T-helper 2 cell treated with Interferon-gamma antibody and Interleukin-4, amounts not matched to agents 5 μg/mL and 100 μg/mL, for 36 hours (primary cell): ENCODE measurements at places on chromosomes 12 and 14.

DNA sequence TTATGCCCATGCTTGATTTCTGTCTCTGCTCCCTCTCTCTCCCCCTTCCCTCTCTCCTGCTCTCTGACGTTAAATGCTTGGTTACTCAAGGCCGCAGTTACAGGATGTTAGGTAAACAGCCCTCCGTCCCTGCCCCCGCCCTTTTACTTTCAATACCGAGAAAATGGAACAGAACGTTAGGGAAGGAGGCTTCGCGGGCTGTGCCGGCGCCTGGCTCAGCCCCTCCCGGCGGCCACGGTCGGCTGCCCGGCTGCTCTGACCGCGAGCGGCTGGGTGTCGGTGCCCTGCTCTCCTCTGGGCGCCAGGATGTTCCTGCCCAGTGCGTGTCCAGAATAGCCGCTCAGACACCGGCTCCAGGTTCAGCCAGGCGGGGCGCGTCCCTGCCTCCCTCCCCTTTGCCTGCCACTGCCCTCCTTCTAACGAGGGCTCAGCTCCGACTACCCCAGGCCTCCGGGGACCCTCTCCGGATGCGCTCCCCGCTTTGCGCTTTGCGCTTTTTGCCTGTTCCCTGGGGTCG lies 166.1 kb downstream of the ADCK1 start:
- H3K4me3 ChIP-seq, result peak overlapping the region; percentile 72
- peak; percentile 30 for DNase-seq
- H3K4me1 ChIP-seq, result peaks cover 3% of the 10 kb centered on the region
- H3K27ac ChIP-seq, result peak overlapping the region; percentile 81

DNA sequence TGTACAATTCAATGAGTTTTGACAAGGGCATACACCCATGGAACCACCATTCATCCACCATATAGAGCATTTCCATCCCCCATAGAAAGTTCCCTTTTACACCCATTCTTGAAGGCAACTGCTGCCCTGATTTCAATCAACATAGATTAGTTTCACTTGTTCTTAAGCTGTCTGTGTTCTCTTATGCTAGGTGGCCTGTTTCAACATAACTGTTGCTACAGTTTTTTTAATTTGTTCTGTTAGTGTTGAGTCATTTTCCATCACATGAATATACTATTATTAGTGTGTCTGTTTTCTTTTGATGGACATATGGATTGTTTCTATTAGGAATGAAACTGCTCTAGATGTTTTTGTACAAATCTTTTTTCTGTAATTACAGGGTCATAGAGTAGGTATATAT lies 123.4 kb downstream of the PTPRQ start:
- H3K27ac ChIP-seq, result no peak overlapping the region
- no peak overlapping the region for H3K4me3 ChIP-seq
- H3K4me1 ChIP-seq, result no peaks in the 10 kb centered on the region
- H3K36me3 ChIP-seq, result no peaks in the 10 kb centered on the region
- no peaks in the 10 kb centered on the region for H3K27me3 ChIP-seq

DNA sequence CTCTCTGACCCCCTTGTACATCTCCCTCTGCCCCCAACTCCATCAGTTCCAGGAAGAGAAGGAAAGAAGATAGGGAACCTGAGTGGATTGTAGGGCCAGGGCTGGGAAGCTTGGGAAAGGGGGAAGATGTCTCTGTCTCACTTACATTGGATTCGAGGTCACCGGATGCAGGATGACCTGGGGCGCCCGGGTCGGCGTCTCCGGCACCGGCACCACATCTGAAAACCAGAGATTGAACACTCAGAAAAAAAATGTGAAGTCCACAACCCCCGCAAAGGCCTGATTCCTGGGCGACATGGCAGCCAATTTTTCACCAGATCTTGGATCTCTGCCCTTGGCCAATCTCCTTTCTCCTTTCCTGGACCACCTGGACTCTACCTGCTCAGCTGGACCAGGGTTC lies 169.4 kb upstream of the NOS1 start:
- no peaks in the 10 kb centered on the region for H3K4me1 ChIP-seq
- no peaks in the 10 kb centered on the region for H3K27me3 ChIP-seq
- no peaks in the 10 kb centered on the region for H3K36me3 ChIP-seq
- H3K27ac ChIP-seq, result no peak overlapping the region

DNA sequence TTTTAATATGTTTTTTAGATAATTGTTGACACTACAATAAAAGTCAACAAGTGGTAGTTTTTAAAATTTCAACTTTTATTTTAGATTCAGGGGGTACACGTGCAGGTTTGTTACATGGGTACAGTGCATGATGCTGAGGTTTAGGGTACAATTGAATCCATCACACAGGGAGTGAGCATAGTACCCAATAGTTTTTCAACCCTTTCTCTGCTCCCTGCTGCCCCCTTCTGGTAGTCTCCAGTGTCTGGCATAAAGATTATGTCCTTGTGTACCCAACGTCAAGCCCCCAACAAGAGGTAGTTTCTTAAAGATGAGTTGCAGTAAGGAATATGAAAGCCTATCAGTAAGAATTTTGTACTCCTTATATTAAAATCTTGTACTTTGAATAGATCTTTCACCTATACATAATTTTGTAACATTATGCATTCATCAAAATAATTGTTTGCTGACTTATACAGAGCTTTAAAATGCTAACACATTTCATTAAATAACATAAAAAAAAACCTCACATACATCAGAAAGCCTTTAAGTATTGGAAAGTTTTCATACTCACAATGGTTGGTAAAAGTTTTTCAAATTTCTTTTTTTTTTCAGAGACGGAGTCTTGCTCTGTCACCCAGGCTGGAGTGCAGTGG lies 5.4 kb upstream of the RALGAPA1 start:
- H3K36me3 ChIP-seq, result no peaks in the 10 kb centered on the region
- peak; percentile 65 for DNase-seq
- no peak overlapping the region for H3K27ac ChIP-seq
- H3K27me3 ChIP-seq, result peaks cover 12% of the 10 kb centered on the region

- H3K27me3 ChIP-seq, result no peaks in the 10 kb centered on the region
- no peak overlapping the region for H3K4me3 ChIP-seq
- peaks cover 92% of the 10 kb centered on the region for H3K36me3 ChIP-seq
- H3K27ac ChIP-seq, result no peak overlapping the region
- DNase-seq, result no peak
- H3K4me1 ChIP-seq, result peaks cover 20% of the 10 kb centered on the region
These were observed 6.6 kb downstream of the EIF5 start for GRCh38 chr14:103340480-103341212.

DNA sequence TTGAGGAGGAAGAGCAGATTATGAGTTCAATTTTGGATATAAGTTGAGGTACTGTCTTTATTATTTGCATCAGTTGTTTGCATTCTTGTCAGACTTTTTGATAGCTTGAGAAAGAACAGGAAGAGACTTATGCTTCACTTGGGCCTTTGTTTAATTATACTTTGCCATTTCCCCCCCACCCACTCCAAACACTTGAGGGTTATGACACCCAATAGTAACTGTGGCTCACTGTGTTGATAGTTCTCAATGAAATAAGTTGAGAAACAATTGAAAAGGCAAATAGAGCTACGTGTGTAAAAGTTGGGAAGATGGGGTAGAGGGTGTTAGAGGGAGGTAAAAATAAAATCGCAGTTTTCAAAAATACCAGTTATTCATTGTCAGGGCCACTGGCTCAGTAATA lies 17.7 kb downstream of the NAA30 start:
- H3K27me3 ChIP-seq, result no peaks in the 10 kb centered on the region
- no peak overlapping the region for H3K27ac ChIP-seq
- no peak overlapping the region for H3K4me3 ChIP-seq
- peaks cover 13% of the 10 kb centered on the region for H3K4me1 ChIP-seq
- H3K36me3 ChIP-seq, result peaks cover 41% of the 10 kb centered on the region

GRCh38 chr12:95809000-95809680 lies 18.6 kb upstream of the NTN4 start:
- H3K36me3 ChIP-seq, result no peaks in the 10 kb centered on the region
- H3K27me3 ChIP-seq, result peaks cover 36% of the 10 kb centered on the region
- H3K4me3 ChIP-seq, result no peak overlapping the region
- no peaks in the 10 kb centered on the region for H3K4me1 ChIP-seq
- DNase-seq, result no peak
- no peak overlapping the region for H3K27ac ChIP-seq

DNA sequence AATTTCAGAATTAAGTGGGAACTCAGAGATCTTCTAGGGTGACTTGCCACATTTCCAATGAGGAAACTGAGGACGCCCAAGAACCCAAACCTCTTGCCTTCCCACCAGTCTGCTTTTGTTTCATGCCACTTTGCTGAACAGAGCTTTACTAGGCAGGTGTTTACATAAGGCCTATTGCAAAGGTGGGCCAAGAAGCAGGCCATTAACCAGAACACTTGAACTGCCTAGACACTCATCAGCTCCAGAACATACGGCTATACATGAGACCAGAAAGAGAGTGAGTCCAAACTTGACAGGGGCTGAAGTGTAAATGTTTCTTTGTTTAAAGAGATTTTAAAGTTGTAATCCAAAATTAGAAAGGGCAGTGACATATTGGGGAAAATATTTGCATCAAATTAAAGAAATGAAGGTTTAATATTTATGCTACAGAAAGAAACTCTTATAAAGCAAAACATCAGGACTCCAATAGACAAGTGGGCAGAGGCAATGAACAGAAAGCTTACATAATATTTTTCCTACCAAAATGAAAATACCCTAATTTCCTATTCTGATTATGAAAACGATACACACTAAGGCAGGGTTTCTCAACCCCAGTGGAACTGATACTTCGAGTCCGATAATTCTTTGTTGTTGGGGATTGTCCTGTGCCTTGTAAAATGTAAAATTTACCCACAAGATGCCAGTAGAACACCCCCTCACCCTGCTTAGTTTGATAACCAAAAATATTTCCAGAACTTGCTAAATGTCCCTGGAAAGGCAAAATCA lies 11.7 kb downstream of the BATF start:
- no peaks in the 10 kb centered on the region for H3K27me3 ChIP-seq
- no peak overlapping the region for H3K4me3 ChIP-seq
- peaks cover 58% of the 10 kb centered on the region for H3K36me3 ChIP-seq

GRCh38 chr12:127629066-127629820 lies 637.7 kb upstream of the TMEM132C start:
- no peaks in the 10 kb centered on the region for H3K4me1 ChIP-seq
- no peaks in the 10 kb centered on the region for H3K27me3 ChIP-seq
- H3K36me3 ChIP-seq, result no peaks in the 10 kb centered on the region
- no peak for DNase-seq
- no peak overlapping the region for H3K4me3 ChIP-seq

- DNase-seq, result no peak
- H3K4me1 ChIP-seq, result peaks cover 24% of the 10 kb centered on the region
- H3K4me3 ChIP-seq, result no peak overlapping the region
- no peak overlapping the region for H3K27ac ChIP-seq
These were observed 93.4 kb downstream of the APAF1 start for GRCh38 chr12:98738539-98738938.
